ENCODE measurements at places on chromosomes 11 and 22.

- DNase-seq: no peak
Observed at GRCh38 chr22:36979016-36979910, 40.0 kb downstream of the TST start.

GRCh38 chr11:12679471-12679870, 5.2 kb downstream of the TEAD1 start:
- no peak for DNase-seq

GRCh38 chr11:3040881-3041280, 16.3 kb downstream of the CARS1 start:
- DNase-seq: no peak

DNA sequence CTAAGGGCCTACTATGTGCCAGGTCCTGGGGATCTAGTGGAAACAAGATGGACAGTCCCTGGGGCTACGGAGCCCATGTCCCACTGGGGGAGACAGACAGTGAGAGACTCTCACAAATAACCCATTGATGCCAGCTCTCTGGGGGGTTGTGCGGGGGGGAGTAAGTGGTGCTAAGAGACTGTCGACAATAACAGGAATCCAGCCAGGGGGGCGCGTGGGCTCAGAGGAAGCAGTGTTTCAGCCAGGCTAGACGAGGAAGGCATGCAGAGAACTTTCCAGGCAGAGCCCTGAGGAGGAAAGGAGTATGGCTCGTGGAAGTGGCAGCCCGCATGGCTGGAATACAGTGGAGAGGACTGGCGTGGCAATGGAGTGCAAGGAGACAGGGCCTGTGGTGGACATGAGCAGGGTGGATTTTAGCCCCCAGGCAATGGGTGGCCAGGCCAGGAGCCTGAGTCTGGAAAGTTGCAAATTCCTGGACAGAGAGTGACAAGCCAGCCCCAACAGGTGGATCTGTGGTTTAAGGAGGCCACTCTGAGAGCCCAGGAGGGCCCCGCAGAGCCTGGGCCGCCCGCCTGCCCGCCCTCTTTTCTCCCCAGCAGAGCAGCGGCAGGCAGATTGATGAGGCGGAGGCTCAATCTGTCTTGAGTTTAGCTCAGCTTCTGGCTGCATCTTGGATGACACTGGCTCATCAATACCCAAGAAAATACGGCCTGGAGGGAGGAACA, 40.0 kb upstream of the TCF20 start:
- DNase-seq: peak; percentile 9

DNA sequence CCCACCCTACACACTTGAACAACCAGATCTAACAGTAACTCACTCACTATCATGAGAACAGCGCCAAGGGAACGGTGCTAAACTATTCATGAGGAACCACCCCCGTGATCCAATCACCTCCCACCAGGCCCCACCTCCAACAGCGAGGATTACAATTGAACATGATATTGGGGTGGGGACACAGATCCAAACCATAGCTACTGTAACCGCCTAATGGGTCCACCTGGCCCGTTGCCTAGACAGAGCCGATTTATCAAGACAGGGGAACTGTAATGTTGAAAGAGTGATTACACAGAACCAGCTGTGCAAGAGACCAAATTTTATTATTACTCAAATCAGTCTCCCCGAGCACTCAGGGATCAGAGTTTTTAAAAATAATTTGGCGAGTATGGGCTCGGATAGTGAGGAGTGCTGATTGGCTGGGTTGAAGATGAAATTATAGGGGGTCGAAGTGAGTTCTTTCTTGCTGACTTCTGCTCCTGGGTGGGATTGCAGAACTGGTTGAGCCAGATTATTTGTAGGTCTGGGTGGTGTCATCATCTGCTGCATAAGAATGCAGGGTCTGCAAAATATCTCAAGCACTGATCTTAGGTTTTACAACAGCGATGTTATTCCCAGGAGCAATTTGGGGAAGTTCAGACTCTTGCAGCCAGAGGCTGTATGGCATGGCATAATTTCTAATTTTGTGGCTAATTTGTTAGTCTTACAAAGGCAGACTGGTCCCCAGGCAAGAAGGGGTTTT, 17.9 kb upstream of the ZC3H12C start:
- DNase-seq: no peak

- no peak for DNase-seq
Observed at GRCh38 chr11:36598051-36598450, at the start of gene RAG2. TSS of gene RAG2 (minus strand) at chr11:36598236. CDS start at chr11:36594168, 4,068 bp downstream.

DNA sequence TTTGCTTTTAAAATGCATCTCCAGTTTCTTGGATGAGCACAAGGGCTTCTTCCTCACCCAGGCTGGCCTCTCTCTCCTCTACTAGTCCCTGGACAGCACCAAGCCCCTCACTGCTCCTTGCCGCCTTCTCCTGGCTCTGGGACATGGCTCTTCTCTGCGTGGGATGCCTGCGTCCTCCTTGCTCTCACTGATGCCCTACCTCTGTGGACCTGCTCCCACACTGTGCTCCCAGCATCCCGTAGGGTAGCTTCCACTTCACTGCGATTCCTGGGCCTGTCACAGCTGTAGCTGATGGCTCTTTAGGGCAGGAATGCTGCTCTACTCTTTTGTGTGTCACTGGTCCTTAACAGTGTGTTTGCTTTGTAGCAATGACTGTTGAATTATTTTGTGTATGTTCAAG, 136.3 kb downstream of the SNX19 start:
- no peak for DNase-seq

GRCh38 chr11:13440100-13440855, 22.7 kb downstream of the BTBD10 start:
- DNase-seq: no peak

DNA sequence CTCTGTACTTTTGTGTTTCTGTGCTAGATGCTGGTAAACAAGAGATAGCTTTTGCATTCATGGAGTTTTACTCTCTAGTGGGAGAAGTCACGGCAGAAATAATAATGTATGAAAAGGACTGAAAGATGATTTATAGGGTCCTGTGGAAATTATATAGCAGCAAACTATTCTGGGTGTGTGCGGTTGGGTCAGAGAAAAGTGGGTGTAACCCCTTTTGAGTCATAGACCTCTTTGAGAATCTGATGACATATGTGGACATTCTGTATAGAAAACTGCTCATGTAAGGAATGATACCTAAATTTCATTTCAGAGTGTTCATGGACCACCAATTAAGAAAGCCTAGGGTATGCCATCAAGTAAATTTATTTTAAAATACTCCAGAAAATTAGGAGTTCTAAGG, 54.4 kb downstream of the TMEM135 start:
- no peak for DNase-seq

- DNase-seq: no peak
Observed at GRCh38 chr22:43118953-43119458, 8.5 kb downstream of the BIK start.

GRCh38 chr11:1232021-1232882, 9.4 kb downstream of the MUC5B start:
- DNase-seq: no peak
